ENCODE measurements at places on chromosomes 4 and X.
A peak's percentile ranks its signal among the peaks of the same experiment; 100 is the strongest.

DNA sequence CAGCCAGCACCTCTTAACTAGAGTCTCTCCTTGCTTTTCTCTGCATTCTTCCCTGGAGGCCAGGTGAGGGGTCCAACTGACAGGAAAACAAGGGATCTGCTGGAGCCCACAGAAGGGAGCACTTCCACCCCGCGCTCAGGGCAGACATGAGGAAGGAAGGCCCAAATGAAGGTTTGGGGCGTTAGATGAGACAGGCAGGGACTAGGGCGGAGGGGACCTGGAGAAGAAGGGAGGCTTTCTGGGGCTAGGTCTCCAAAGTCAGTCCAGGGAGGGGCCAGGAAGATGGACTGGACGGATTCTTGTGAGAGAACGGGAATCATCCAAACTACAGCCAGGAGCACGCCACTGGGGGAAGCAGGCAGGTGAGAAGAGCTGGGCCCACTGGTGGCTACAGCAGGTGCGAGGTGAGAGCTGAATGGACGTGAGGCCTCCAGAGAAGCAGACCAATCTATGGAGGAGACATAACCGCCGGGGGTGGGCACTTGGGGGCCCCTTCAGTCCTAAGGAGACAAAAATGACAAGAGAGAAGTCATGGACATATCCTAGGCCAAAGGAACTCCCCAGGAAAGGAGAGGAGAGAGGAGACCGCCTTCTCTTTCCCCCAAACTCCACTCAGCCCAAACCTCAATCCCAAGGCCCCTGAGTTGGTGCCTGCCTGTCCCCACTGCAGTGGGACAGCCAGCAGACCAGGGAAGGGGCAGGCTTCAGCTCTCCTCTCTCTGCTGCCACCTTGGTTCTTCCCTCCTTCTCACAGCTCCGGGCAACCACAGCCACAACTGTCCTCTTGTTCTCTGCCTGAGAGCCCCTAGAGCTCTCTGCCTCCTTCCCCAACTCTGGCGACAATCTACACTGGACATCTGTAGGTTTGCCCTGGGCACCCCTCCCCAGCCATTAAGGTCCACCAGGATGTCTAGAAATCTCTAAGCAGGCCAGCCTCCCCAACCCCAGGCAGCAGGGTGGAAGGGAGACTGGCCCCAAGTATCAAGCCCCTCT, 7.0 kb downstream of the APLN start:
- no peak for DNase-seq

DNA sequence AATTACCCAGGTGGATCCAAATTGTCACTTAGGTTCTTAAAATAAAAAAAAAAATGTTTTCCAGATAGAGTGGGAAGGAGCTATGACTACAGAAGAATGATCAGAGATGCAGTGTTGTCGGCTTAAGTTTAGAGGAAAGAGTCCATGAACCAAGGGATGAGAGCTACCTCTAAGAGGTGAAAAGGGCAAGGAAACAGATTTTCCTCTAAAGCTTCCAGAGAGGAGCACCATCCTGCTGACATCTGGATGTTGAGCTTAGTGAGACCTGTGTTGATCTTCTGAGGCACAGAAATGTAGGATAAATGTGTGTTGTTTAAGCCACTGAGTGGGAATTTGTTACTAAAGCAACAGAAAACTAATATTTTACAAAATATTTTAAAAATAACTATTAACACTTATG, 498.7 kb downstream of the SPOCK3 start:
- DNase-seq, result no peak

DNA sequence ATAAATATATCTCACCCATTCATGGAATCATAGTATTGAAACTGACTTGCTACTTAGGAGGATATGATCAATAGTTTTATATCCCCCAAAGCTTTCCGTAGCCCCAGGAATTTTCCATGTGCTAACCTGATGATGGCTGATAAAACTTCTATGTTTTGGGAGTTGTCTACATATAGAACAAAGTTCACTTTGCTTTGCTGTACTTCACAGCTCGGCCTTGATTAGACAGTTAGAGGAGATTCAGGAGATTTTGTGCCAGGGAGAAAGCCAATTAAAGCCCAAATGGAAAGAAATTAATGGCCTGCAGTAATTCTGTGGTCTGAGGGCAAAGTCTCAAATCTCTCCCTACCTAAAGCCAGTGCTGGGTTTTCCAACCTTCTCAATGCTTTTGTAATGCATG, 114.9 kb upstream of the SLC34A2 start:
- peak; percentile 9 for DNase-seq

DNA sequence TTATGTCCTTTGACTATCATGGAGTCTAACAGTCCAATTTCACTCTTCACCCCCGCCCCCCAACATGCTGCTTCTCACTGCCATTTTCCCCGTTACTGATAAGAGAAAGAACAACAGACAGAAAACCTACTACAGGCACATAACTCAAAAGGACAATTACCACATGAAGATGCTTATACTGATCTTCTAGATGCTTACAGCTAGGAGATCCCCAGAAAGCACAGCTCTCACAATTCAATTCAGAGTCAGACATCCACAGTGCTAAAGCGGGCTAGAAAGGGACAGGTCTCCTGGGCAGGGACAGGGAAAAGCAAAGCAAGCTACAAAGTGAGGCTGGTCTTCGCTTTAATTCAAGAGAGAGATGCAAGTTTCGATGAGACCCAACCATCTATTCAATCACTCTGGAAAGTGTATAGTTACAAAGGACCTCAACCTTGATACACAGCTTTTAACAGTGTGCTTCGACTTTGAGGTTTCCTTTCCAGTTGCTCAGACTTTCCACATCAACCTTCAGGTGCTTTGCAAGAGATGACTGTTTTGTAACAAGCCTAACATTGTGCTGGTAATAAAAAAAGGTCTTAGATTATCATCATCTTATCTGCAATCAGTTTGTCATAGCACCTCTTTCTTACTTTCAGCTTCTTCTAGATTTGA, 60.9 kb downstream of the LEF1 start:
- DNase-seq, result no peak

GRCh38 chr4:42942216-42942615, 49.7 kb downstream of the GRXCR1 start:
- DNase-seq, result no peak

DNA sequence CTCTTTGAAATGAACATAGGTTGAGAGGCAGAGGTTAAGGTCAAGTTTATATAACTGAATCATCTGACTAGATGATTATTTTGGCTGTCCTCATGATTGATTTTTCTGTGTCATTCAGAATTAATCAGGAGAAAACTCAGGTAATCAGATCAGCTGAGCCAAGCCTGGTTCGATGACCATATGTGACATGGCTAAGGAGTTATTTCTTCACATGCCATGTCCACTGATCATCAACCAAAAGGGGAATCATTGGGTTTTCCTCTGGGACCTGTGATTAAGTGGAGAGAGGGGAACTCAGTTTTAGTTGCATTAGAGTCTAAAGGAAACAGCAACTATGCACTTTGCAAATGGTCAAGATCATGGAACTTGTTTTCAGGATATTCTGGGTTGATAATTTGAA, 20.3 kb upstream of the PACRGL start:
- no peak for DNase-seq

All from renal pelvis (tissue), 12 donors.